AG04450 (cell line): ENCODE measurements at places on chromosomes 11 and 22. TPM values are rescaled to one million over a fixed set of nuclear protein-coding genes. Genes with fewer than 3 reads are reported as not detected.

GRCh38 chr22:41038732-41039131, 53.7 kb upstream of the EP300 start:
- DNase-seq, result no peak

- no peak for DNase-seq
Observed at GRCh38 chr22:46578251-46578823, 40.9 kb upstream of the CELSR1 start.

GRCh38 chr22:36912694-36913426, 568 bp upstream of the CSF2RB start:
- no peak for DNase-seq

- DNase-seq, result no peak
Observed at GRCh38 chr11:71421392-71421950, 26.7 kb downstream of the DHCR7 start.

DNA sequence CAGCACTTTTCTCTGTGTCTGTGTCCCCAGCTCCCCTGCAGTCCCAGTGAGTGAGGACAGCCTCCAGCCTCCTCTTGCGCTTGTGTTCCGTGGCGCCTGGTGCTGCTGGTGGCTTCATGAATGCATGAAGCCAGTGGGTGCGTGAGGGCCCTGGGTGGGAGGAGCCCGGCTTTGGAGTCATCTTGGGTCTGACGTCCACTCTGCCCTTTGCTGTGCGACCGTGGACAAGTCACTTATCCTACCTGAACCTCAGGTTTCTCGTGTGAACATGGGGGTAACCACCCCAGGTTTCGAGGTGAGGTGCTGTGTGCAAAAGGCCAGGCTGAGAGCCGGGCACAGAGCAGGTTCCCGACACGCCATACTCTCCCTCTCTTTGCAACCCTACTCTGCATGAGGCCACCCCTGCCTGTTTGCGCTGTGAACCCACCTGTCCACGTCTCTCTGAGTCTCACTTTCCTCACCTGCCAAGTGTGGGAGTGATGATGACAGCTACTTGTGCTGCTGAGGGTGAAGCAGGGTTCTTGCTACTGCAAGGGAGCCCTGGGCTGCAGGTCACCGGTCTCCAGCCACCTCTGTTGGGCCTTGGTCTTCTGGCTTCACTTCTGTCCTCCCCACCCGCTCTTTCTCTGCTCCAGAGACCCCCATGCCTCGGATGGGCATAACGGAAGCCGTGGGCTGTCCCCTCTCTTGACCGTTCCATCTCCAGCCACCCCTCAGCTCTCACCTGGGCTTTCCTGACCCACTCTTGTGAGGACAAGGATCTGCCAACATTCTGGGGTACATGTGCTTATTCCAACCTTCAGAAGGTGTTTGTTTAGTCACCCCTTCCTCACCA, 537.6 kb downstream of the TBC1D22A start:
- no peak for DNase-seq

GRCh38 chr11:77449060-77449521, 24.8 kb downstream of the PAK1 start:
- DNase-seq, result no peak

GRCh38 chr22:48918585-48919186, 909.0 kb downstream of the BRD1 start:
- DNase-seq, result no peak

DNA sequence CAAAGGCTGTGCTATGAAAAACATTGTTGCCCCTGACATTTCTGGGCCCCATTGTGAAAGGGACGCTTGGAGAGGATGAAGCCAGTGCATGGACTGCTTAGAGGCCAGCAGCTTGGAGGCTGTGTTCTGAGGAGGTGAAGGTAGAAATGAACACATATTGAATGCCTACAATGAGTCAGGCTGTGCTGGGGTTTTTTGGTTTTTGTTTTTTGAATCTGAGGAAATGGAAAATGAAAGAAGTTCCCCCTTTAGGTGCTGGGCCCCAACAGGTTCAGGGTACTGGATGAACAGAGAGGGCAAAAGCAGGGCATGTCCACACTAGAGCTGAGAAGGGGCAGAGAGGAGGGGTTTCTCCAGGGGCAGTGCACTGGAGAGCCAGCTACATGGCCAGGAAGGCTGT, 166.1 kb upstream of the API5 start:
- no peak for DNase-seq

- DNase-seq, result no peak
Observed at GRCh38 chr11:67694875-67695555, 20.6 kb upstream of the ALDH3B2 start.

GRCh38 chr11:57460022-57460757, at the start of gene RTN4RL2:
Gene RTN4RL2 (plus strand): TSS chr11:57460528. CDS start chr11:57460866, 338 bp downstream.
- no peak for DNase-seq

DNA sequence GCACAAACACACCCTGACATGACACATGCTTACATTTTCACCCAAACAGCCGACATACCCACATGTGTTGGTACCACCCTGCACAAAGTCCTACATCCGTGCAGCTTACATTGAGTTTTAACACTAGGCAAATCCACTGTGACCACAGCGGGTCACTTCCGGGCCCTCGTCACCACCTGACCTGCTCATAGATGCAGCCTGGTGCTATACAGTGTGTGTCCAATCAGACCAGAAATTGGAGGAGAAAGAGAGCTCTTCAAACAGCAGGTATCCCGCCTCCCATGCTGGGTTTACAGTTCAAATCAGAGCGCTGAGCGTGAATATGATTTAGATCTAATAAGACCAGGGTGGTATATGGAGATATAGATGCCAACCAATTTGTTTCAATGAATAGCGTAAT, 35.4 kb downstream of the PHF21B start:
- no peak for DNase-seq

Gene DGCR6
- 0.06 and 0.12 TPM in 2 replicates for polyA plus RNA-seq

Gene ZFPL1
- 30.9 and 39.1 TPM in 2 replicates for polyA plus RNA-seq

Gene POTEH
- not detected in 2 replicates for polyA plus RNA-seq
